Activated T-cell treated with anti-CD3 and anti-CD28 coated beads, Interleukin-2, amount 50 U/mL, for 72 hours (primary cell): ENCODE measurements at places on chromosomes 1 and 21. TPM values are rescaled to one million over a fixed set of nuclear protein-coding genes. Genes with fewer than 3 reads are reported as not detected.
A peak's percentile ranks its signal among the peaks of the same experiment; 100 is the strongest.

DNA sequence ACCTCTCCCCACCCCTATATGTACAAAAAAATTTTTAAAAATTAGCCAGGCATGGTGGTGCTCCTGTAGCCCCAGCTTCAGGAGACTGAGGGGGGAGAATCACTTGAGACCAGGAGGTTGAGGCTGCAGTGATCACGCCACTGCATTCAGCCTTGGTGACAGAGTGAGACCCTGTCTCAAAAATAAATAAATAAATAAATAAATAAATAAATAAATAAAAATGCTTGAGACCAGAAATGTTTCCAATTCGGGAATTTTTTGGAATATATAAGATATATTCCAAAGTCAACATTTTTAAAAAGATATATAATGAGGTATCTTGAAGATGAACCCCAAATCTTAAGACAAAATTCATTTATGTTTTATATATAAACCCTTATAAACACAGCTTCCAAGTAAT, 42.4 kb upstream of the RAB4A start:
- no peaks in the 10 kb centered on the region for H3K36me3 ChIP-seq
- no peak overlapping the region for H3K4me3 ChIP-seq
- H3K4me1 ChIP-seq, result peaks cover 23% of the 10 kb centered on the region
- H3K27me3 ChIP-seq, result no peaks in the 10 kb centered on the region
- DNase-seq, result no peak

- H3K27me3 ChIP-seq, result peaks cover 13% of the 10 kb centered on the region
- no peak overlapping the region for H3K4me3 ChIP-seq
- H3K36me3 ChIP-seq, result peaks cover 2% of the 10 kb centered on the region
- peak; percentile 32 for DNase-seq
Observed at GRCh38 chr1:218345673-218346390, 696 bp downstream of the TGFB2 start.

AHDC1 gene
- total RNA-seq, result 9.3 TPM

GRCh38 chr21:33473344-33473743, 6.4 kb downstream of the TMEM50B start:
- H3K4me1 ChIP-seq, result peaks cover 11% of the 10 kb centered on the region
- no peaks in the 10 kb centered on the region for H3K27me3 ChIP-seq
- no peak overlapping the region for H3K27ac ChIP-seq
- H3K4me3 ChIP-seq, result no peak overlapping the region
- no peak for DNase-seq

RBP7 gene
- not detected for total RNA-seq

DNA sequence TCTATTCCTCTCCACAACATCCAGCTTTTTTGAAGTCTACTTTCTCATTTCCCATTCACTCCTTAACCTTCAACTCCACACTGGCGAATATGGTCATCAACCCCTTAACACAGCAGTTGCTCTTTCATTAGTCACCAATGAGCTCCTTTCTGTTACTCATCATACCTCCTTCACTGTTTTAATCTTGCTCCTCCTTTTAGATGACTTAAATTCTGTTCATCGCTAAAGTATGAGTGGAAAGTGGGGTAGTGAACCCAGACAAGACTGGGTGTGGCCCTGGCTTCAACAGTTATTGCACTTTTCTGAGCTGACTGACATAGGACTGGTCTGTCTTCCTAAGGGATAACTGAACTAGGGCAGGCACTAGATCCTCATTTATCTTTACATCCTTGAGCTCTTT, 51.3 kb downstream of the AKT3 start:
- peaks cover 34% of the 10 kb centered on the region for H3K4me1 ChIP-seq
- H3K36me3 ChIP-seq, result peaks cover 8% of the 10 kb centered on the region
- H3K27ac ChIP-seq, result no peak overlapping the region
- H3K4me3 ChIP-seq, result no peak overlapping the region

GRCh38 chr1:9028921-9029705, 2.9 kb upstream of the SLC2A7 start:
- no peak overlapping the region for H3K4me3 ChIP-seq
- no peak overlapping the region for H3K27ac ChIP-seq
- DNase-seq, result no peak
- peaks cover 8% of the 10 kb centered on the region for H3K27me3 ChIP-seq

DNA sequence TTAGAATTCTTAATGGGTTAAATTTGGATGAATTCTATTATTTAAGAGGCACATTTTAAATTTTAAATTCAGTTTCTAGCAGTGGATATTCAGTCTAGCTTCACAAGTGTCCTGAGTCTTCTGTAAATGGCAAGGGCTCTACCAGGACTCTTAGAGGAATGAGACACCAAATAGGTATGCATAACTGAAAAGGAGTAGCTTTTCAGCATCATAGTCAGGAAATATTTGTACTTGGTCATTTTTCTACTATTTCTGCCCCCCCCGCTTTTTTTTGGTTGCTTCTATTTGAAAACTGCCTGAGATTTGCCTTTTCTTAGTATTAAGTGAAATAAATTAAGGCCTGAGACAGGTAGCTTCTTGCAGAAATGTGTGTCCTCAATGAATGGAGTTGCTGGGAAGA, 80.2 kb downstream of the MAST2 start:
- no peaks in the 10 kb centered on the region for H3K27me3 ChIP-seq
- no peaks in the 10 kb centered on the region for H3K36me3 ChIP-seq
- DNase-seq, result no peak
- H3K27ac ChIP-seq, result no peak overlapping the region
- H3K4me3 ChIP-seq, result no peak overlapping the region

PSRC1 gene
- total RNA-seq, result 18.3 TPM

ERG gene
- not detected for total RNA-seq

DNA sequence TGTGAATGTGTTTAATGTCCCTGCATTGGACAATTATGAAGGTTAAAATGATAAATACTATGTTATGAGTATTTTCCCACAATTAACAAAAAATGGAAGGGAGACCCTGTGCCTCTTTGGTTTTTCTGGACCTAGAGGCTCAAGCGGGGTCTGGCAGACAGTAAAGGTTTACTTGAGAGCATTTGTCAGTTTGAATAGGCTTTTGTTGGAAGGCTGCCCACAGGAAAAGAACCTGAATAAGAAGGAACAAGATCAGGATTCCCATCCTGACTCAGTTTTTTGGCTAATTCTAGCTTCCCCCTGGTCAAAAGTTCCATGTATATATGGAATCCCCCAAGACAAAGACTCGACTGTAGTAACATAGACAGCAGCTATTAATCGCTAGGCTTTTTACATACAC, 150.9 kb upstream of the JUN start:
- H3K4me3 ChIP-seq, result no peak overlapping the region
- H3K4me1 ChIP-seq, result peaks cover 43% of the 10 kb centered on the region
- no peak for DNase-seq
- no peaks in the 10 kb centered on the region for H3K36me3 ChIP-seq
- no peak overlapping the region for H3K27ac ChIP-seq

- no peak overlapping the region for H3K4me3 ChIP-seq
- peaks cover 2% of the 10 kb centered on the region for H3K36me3 ChIP-seq
- no peak overlapping the region for H3K27ac ChIP-seq
- no peak for DNase-seq
- H3K27me3 ChIP-seq, result no peaks in the 10 kb centered on the region
Observed at GRCh38 chr1:183908079-183908478, 103.2 kb downstream of the RGL1 start.

- no peak overlapping the region for H3K27ac ChIP-seq
- H3K27me3 ChIP-seq, result no peaks in the 10 kb centered on the region
- peaks cover 13% of the 10 kb centered on the region for H3K4me1 ChIP-seq
- DNase-seq, result no peak
- H3K4me3 ChIP-seq, result no peak overlapping the region
Observed at GRCh38 chr1:236030534-236030933, 34.4 kb downstream of the NID1 start.

DNA sequence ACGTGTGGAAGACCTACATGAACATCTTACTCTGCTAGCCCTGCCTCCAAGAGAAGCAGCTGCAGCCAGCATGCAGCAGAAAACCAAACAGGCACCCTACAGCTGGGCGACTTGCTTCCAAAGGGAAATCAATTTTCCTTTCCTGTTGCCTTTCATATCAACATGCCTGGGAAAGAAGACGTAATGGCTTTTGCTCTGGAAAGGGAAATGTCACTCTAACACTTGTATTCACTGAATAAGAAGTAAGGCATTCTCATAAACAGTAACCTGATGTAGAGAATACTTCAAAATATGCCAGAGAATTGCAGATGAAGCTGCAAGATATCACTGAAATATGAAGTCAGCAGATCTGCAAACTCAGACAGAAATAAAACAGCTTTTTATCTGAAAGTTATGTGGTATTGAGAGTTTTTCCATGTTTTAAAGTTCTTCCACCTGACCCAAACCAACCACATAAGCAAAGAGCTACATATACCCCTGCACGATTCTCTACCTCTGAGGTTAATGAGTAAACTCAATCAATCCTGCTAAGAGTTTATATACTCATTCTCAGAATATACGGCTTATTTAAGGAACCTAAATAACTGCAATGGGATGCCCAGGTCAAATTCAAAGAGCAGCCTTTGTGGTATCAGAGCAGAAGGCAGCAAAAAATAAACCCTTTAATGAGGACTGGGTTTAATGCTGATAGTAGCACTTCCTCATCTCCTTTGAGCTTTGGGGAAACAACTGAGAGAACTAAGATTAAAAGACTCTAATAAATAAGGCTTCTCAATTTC, 150.9 kb downstream of the RERE start:
- H3K27ac ChIP-seq, result no peak overlapping the region
- no peak for DNase-seq
- H3K4me1 ChIP-seq, result peaks cover 32% of the 10 kb centered on the region
- H3K27me3 ChIP-seq, result no peaks in the 10 kb centered on the region
- peak overlapping the region; percentile 13 for H3K4me3 ChIP-seq
- no peaks in the 10 kb centered on the region for H3K36me3 ChIP-seq

DNA sequence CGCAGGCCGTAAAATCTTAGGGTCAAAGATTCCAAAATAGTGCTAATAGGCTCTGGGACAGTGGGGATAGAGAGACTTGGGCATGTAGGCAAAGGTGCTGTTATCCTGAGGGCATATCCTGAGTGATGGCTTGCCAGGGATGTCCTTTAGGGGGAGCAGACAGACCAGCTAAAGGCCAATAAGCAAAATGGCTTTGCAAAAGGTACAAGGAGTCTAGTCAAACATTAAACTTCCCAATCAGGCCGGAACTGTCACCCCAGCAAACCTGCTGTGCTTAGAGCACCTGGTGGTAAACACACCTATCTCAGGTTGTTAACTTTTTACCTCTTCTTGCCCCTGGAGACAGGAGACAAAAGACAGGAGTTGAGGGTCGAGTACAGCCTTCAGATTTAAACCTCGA, 49.1 kb downstream of the TRABD2B start:
- no peak for DNase-seq
- no peaks in the 10 kb centered on the region for H3K4me1 ChIP-seq
- H3K4me3 ChIP-seq, result no peak overlapping the region
- peaks cover 10% of the 10 kb centered on the region for H3K27me3 ChIP-seq
- no peaks in the 10 kb centered on the region for H3K36me3 ChIP-seq
